ENCODE measurements at places on chromosomes 1 and 21.

GRCh38 chr21:46295996-46296752, 10.0 kb downstream of the YBEY start:
- peak; percentile 75 for DNase-seq

DNA sequence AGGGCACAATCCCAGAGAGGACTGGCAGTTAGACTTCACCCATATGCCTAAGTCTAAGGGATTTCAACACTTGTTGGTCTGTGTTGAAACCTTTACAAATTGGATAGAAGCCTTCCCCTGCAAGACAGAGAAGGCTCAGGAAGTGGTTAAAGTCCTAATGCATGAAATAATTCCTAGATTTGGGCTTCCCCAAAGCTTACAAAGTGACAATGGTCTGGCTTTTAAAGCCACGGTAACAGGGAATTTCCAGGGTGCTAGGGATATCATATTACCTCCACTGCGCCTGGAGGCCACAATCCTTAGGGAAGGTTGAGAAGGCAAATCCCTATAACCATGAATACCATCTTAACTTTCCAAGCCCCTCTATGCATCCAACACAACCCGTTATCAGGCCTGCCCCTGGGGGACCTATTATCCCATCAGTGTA, 3.3 kb upstream of the FMO4 start:
- no peak for DNase-seq

DNA sequence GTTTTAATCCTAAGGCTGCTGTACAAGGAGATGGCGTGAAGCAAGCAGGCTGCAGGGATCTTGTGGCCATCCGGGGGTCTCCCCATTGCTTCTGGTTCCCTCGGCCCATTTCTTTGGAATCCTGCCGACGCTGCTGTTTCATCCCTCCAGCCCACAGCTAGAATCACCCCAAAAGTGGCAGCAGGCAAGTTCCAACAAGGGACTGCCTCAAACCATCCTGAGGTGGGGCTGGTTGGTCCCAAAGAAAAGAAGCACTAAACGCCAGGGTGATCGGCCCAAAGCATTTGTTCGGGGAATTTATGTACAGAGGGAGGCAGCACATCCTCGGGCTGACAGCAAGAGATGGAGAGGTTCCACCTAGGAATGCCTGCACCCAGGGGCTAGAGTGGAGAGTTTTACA, 4.5 kb upstream of the MIB2 start:
- no peak for DNase-seq

DNA sequence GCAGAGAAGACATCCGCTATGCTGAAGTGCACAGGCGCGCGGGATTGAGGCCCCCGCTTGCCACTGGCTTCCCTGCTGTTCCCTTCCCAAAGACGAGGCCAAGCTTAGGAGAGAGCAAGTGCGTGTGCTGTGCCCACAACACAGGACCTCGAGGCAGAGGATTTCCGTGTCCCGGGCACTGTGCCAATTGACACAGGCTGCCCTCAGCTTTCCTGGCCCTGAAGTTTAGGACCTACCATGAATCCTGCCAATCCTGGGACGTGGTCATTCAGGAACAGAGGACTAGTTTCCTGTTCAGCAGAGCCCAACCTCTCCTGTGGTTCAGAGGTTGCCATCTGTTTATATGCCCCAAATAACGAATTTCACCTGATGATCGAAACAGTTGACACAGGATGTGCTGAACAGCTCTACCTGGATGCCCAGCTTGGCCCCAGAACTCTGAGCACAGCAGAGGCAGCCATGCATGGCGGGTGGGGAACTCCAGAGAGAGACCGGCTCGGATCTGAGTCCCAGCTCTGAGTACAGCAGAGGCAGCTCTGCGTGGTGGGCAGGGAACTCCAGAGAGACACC, 22.0 kb downstream of the SLC37A1 start:
- DNase-seq: no peak

- no peak for DNase-seq
These were observed 42.7 kb downstream of the RHOU start for GRCh38 chr1:228778026-228778425.

- no peak for DNase-seq
These were observed 17.4 kb upstream of the IL19 start for GRCh38 chr1:206753141-206753540.

DNA sequence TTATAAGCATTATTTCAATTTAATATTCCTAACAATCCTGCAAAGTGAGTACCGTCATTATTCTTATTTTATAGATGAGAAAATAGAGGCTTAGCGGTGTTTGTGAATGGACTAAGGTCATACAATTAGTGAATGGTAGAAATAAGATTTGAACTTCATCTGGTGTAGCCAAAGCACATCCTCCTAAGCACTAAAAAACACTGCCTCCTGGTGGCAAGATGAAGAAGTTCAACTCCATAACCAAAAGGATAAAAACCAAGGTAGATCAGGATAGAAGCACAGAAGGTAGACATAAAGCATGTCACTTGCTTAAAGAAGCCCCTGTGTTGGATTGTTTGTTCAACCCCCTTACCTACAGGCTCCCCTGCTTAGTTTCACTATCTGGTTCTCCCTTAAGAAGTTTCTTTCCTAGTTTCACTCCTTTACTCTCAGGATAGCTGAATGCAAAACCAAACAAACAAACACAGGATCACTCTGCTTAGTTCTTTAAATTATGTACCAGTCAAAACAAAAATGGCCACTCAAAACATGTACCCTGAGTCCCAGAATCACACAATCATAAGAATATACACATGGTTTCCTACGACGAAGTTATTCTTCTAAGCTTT, 12.7 kb upstream of the AIM2 start:
- DNase-seq: no peak

- DNase-seq: no peak
These were observed 26.0 kb upstream of the CHAF1B start for GRCh38 chr21:36359185-36359584.

GRCh38 chr1:26370591-26371382, 1.8 kb downstream of the ZNF683 start:
- DNase-seq: no peak

DNA sequence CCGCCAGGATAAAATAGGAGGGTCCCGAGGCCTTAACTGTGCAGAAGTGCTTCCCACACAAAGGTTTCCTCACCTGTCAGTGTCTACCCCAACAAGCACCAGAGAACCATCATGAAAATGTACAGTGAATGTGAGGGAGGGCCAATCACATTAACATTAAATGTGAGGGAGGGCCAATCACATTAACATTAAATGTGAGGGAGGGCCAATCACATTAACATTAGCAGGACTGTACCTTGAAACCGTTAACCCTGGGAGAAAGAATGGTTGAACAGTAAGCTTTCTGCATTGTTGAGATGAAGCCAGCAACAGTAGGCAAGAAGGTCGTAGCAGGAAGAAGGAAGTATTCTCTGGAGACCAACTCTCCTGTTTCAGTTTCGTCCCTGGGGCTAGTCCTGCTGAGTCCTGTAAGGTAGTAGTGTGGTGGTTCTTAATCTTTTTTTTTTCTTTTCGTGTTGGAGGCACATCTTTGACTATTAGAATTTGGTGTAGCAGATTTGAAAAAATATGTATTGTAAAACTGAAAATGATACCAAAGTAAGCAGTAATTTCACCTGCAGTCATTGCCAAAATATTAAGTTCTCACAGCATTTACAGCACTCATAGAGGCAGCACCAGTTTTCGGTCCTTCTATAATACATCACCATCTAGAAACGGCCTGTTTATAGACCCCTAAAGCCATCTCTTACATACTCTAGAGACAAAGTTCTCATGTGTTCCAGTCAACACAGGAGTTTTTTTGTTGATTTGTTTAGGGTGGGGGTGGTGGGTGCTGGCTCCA, 98.6 kb upstream of the PPP2R5A start:
- peak; percentile 9 for DNase-seq

- DNase-seq: no peak
These were observed 56.3 kb downstream of the UMODL1 start for GRCh38 chr21:42127164-42128150.

- no peak for DNase-seq
These were observed 151.3 kb downstream of the ADGRL4 start for GRCh38 chr1:78855258-78855657.

DNA sequence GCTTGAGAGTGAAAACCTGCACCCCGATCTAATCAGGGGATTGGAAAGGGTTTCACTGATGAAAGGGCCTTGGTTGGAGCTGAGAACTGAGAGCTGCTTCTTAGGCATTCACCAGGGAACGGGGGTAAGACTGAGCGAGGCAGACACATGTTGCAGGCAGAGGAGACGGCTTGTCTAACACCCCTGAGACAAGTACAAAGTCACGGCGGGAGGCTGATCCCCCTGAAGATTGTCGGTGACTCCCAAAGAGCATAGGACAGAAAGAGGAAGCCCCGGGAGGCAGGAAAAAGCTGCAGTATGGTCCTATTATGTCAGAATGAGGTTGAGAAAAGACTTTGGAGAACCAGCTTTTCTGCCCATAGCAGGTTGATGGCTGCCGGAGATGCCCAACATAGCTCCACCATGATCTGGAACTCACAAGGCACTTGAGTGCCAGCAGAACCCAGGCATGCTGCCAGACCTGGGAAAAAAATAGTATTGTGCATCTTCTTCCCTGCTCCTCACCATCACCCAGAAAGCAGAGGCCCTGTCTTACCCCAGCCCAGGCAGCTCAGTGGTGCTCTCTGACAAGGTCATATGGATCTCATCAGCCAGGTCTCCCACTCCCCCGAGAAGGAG, 463.9 kb upstream of the PROX1 start:
- DNase-seq: no peak

DNA sequence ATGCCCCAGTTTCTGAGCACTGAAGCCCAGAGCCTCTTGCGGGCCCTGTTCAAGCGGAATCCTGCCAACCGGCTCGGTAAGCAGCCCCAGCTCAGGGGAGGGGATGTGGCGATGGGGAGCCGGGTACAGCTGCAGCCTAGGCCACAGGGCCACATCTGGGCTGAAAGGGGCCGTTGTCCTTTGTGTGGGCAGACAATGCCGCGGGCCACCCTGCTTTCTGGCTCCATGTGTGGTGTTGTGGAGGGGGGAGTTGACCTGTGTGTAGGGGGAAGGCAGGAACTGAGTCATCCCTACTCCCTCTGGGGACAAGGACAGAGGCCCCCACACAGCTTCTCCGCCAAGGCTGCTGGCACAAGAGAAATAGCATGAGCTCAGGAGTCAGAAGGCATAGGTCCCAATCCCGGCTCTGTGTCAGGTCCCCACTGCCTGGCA, 26.0 kb downstream of the RPS6KA1 start:
- DNase-seq: no peak

GRCh38 chr1:104092698-104093097, 343.0 kb downstream of the AMY1C start:
- no peak for DNase-seq

DNA sequence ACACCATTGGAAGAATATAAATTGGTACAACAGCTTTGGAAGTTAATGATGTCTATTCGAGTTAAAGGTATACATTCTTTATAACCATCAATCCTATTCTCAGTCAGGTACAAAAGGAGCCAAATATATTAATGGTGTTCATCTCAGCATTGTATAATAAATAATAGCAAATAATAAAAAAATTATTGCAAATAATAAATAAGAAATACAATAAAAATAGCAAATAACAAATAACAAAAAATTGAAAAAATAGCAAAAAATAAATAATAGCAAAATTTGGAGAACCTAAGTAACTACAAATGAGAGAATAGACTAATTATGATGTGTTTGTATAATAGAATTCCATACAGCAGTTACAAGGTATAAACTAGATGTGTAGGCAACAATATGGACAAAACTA, 25.6 kb upstream of the NRIP1 start:
- no peak for DNase-seq

DNA sequence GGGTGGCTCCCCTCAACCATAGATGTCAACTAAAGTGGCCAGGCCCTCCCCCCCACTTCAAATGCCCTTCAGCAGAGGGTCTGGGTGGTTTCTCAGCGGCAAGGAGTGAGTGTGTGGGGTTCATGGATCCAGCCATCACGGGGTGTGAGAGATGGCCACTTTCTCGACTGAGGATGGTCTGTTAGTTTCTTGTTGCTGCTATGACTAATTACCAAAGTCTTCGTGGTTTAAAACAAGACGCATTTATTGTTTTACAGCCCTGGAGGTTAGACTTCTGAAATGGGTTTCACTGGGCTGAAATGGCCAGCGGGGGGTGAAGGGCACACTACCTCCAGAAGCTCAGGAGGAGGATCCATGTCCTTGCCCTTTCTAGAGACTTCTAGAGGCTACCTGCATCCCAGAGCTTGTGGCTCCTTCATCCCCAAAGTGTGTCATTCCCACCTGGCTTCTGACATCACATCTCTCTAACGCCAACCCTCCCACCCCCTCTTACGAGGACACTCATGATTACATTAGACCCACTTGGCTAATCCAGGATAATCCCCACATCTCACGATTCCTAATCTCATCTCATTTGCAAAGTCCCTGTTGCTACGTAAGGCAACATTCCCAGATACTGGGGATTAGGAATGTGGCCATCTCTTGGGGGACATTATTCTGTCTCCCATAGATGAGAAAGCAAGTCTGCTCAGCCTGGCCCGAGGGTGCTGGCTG, 53.0 kb downstream of the EPHB2 start:
- DNase-seq: no peak

- DNase-seq: no peak
These were observed 24.8 kb downstream of the LEMD1 start for GRCh38 chr1:205396967-205397616.

All from T-helper 2 cell treated with Interferon-gamma antibody and Interleukin-4, amounts not matched to agents 5 μg/mL and 100 μg/mL, for 36 hours (primary cell).